ENCODE measurements at places on chromosomes 2 and 18.

- no peak for DNase-seq
Measured at GRCh38 chr18:53756610-53756972, 467.9 kb downstream of the MBD2 start.

- DNase-seq: no peak
Measured at GRCh38 chr2:56444339-56444738, 260.5 kb downstream of the CCDC85A start.

GRCh38 chr2:41900101-41900577 is 147.7 kb upstream of the PKDCC start:
- no peak for DNase-seq

DNA sequence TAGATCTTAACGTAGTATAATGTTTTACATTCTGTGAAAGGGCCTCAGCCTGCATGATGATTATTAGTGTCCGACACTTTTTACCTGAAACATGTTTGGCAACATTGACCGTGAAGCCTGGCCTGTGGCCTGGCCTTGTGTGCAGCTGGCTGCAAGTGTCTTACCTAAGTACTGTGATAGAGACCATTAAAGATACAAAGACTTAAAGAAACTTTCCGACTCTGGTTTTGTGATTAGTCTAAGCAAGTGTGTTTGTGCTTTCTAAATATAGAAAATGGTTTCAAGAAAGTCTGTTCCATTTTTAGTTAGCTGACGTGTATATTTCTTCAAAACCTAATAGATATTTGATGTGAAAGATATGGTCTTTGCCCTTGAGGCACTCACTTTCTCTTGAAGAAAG is 601.8 kb downstream of the LRP1B start:
- DNase-seq: no peak

DNA sequence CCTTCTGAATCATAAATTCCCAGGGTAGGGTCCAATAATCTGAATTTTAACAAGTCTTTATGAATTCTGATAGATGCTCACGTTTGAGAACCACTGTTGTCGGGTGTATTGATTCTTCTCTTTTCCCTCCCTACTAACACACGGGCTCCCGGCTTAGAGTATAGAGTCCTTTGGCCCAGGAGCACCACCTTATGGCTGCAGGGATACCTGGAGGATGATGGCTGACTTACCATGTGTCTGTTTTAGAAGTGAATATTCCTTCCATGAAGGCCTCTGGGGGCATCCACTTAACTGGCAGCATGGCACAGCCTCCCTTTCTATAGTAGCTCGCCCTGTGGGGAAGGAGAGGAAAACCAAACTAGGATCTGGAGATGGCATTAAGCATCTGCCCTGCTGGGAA is 91.7 kb downstream of the CLIP4 start:
- no peak for DNase-seq

DNA sequence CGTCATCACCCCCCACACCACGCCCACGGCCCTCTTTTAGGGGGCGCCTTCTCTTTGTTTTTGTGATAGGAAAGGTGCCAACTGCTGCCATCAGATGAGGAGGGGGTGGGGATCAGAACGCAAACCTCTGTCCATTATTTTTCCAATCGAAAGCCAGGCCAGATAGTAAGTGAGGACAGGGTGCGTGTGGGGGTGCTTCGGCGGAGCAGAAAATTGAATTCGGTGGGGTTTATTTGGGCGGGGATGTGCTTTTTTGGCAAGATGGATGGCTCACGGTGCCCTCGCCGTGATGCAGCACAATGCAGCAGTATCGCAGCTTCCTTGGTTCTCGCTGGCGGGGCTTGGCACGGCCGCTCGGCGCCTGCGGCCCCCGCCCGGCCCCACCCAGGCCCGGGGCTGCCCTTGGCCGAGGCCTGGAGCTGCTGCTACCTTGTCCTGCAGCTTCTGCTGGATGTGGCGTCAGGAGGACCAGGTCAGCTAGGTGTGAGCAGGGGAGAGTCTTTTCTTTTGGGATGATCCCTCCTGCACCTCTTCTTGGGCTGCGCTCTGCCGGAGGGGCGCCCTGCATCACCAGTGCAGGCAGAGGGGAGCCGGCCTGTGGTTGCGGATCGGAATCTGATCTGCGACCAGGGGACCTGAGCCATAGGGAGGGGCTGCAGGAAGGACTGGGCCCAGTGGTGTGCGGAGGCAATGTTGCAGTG is 1.3 kb downstream of the SPTBN1 start:
- peak; percentile 68 for DNase-seq

- DNase-seq: peak; percentile 57
Measured at GRCh38 chr2:147632198-147632597, 212.6 kb upstream of the ACVR2A start.

DNA sequence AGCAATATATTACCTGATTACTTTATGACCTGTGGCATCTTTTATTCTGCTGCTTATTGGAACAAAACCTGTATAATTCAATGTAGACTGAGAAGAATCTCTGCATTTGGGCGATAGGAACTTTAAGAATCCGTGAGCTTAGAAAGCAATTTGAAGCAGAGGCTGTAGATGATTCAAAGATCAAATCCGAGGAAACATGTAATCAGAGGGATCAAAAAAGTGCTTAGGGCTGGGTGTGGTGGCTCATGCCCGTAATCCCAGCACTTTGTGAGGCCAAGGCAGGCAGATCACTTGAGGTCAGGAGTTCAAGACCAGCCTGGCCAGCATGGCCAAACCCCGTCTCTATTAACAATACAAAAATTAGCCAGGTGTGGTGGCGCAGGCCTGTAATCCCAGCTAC is 198.4 kb downstream of the MTX2 start:
- no peak for DNase-seq

GRCh38 chr2:26811791-26812694 is 26.2 kb downstream of the CENPA start:
- no peak for DNase-seq

DNA sequence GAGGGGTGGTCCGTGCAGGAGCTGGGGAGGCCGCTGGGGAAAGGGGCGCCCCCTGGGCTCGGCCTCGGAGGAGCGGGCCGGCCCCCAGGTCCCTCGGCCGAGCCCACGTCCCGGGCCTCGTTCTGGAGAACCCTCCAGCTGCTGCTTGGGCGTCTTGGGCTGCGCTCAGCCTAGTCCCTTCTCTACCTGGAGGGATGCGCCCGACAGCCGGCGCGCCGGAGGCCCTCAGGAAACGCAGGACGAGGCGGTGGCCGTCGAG is 293 bp upstream of the D2HGDH start:
- no peak for DNase-seq

DNA sequence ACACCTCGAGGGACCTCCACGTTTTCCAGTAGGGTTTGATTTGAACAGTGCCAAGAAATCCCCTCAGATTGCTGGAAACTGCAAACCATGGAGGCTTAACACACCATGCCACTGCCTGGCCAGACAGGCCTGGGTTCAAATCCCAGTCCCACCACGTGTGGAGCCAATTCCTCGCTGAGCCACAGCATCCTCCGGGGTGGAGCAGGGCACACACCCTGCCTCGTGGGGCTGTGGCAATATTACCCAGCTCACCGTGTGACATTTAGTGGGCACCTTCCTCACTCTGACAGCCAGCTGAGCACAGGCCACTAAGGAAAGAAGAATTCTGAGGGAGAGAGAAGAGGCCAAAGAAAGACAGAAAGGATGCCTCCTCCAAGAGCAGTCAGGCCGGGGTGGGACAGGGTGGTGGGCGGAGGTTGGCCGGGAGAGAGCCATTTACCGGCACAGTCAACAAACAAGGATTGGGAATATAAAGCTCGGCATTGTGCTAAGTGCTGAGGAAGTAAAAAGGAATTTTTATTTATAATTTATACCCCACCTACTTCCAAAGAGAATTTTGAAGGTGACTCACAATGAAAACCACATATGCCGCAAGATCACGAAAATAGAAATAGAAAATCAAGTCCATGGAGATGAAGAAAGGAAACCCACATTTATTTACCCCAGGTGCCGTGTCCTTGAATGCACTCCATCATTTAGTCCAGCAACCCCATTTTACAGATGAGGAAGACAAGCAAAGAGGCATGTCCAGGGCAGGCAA is 111.5 kb downstream of the MCFD2 start:
- DNase-seq: no peak

DNA sequence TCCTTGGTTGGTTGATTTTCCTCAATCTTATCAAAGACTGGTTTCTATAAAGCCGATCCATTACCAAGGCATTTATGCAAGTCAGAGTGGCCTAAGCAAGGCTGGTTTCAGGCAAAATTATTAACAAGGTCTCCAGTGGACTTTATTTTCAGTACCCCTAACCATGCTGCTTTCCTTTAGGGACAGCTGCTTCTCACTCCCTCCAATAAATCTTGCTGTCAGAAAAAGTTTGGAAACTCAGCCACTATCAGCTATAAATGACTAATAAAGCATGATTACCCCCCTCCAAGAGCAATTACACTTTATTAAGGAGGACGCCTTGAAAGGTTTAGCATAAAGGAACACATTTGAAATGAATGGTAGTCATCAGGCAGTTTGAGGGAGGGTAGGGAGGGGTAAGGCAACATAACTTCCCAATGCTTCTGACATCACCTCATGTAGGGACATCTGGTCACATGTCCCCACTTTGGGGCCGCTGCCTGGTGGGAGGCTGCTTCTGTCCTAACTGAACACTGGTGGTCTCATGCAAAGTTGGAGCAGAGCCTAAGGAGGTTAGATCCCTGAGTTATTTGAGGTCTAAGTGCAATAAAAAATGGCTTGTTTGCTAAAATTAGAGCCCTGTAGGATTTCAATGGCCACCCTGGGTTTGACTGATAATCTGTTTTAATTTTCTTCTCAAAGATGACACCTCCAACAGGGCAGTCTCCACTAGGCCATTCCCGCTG is 58.0 kb upstream of the TMEM178A start:
- DNase-seq: no peak

Data from NCI-H524 treated with DMSO at 0.1 percent for 48 hours (cell line).